ENCODE measurements at places on chromosomes 5 and 9.

- no peak for DNase-seq
Observed at GRCh38 chr5:867300-867870, 16.6 kb upstream of the ZDHHC11 start.

- DNase-seq = no peak
Observed at GRCh38 chr5:81068063-81068462, 107.9 kb downstream of the RASGRF2 start.

GRCh38 chr5:142095035-142095434 lies 13.5 kb upstream of the NDFIP1 start:
- DNase-seq = peak; percentile 55

DNA sequence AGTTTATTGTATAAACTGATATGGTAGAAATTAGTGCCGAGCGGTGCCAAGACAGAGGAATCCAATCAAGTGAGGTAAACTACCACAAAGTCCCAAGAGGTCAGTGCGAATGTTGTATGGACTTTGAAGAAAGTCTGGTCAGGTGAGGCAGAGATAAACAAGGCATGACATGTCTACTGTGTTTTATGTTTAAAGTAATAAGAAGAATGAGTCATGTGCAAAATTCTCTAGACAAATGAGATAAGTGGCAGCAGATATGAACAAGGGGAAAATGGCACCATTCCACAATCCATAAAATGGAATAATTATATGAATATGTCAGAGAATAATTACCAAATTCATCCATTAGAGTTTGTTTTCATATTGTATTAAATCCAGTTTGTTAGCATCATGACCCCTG lies 364.1 kb upstream of the CCNH start:
- DNase-seq = no peak

DNA sequence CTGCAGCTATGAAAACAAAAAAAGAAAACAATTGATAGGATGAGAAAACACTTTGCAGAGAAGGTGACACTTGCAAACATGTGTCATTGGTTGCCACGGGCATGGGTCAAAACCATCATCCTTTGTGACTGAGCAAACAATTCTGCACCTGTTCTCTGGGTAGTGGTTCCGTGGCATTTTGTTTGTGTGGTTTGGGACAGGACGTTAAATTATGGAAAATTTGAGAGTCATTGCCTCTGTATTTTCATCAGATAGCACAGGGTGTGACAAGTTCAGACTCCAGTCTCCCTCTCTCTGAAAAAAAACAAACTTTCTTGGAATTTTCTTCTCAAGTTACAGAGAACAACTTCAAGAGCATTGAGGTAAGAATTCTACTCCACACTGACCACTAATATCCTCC lies 113.4 kb upstream of the HMHB1 start:
- DNase-seq = no peak

DNA sequence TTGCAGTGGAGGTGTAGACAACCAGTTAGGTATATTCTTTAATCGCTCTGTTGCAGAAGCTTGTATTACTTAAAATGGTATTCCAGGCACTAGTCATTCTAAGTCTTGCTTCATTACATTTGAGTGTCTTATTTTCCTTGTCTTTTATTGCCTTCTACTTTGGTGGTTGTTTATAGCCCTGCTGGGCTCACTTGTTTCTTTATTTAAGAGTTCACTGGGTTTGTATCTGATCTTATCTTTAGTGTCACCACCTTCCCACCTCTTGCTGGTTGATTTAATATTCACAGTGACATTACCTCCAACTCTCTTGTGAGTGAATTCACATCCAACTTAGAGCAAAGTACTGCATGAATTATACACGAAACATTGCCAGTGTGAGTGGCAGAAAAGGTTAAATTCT lies 83.6 kb upstream of the BNC2 start:
- DNase-seq = no peak

GRCh38 chr5:150309101-150309885 lies 6.6 kb upstream of the ARSI start:
- no peak for DNase-seq

DNA sequence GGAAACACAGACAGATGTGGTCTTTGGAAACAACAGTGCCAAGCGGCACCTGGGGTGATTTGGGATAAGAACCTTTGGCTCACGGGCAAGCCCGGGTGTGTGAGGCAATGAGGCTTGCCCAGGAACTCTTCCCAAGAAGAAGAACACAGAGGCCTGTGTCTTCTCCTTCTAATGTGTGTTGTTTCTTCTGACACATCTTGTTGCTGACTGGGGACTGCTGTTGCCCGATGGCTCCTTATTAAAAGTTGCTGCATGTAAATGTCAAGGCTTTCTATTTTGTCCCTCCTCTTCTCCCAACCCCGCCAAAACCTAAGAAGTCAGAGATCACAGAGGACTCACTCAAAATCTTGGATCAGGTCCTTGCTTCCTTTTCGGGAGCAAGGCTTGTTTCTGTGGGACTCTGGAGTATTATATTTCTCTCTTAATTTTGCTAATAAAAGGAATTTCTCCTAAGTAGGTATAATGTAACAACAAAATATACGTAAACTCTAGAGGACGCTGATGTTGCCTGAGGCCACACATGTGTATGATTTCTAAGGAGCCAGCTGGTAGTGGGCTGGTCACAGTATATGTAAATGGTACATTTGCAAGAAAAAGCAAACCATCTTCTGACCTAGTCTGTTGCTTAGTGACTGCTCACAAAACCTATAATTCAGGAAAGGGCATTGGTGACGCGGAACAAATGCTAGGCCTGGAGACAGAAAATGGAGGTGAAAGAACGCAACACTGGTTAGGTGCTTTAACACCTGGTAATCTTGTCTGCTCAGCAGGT lies 232.5 kb downstream of the GADD45G start:
- no peak for DNase-seq

GRCh38 chr9:132577119-132577518 lies 5.3 kb upstream of the BARHL1 start:
- no peak for DNase-seq

GRCh38 chr5:67182301-67182790 lies 14.3 kb downstream of the CD180 start:
- DNase-seq = no peak

- DNase-seq = no peak
Observed at GRCh38 chr9:89869793-89870580, 265.2 kb downstream of the GADD45G start.

GRCh38 chr9:135060461-135061116 lies 26.9 kb upstream of the OLFM1 start:
- DNase-seq = no peak

GRCh38 chr9:69034071-69034470 lies 1.5 kb upstream of the FXN start:
- no peak for DNase-seq

DNA sequence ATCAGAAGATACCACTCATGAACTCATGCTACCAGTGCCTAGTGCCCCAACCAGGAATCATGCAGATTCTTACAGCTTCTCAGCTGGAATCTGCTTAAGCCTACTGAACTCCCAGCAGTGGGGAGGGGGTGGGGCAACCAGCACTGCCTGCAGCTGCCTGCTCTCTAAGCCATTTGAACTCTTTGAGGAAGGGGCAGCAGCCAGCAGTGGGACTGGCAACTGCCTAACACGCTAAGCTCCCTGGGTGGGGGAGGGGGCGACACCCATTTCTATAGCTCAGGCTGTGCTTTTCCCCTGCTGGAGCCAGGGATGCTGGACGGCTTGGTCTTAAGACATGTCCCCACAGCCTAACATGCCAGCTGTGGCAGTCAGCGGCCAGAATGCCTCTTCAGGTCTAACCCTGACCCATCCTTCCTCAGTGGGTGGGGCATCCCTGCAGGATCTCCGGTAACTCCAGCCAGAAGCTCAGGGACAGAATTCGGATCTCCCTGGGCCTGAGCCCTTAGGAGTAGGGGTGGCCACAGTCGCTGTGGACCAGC lies 889.7 kb downstream of the CDH9 start:
- no peak for DNase-seq

DNA sequence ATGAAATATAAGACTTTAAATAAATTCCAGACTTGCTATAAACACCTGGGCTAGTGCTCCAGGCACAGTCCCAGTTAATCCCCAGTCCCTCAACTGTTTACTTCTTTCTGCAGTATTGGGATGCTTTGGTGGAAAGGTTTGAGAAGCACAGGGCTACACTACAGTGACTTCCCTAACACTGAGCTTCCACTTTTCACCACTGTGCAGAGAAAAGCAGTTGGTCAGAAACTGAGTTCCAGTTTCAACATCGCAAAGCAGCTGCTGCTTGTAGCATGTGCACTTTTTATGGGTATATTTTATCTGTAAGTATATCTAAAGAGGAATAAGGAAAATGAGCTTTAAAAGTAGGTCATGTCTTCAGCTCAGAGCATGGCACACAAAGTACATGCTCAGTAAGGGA lies 339.7 kb downstream of the NTRK2 start:
- no peak for DNase-seq

- DNase-seq = no peak
Observed at GRCh38 chr9:130939405-130940026, 469 bp upstream of the FIBCD1 start.

GRCh38 chr9:135850737-135851136 lies 56.6 kb downstream of the CAMSAP1 start:
- no peak for DNase-seq

- no peak for DNase-seq
Observed at GRCh38 chr9:94771096-94771495, 44.6 kb downstream of the AOPEP start.

- no peak for DNase-seq
Observed at GRCh38 chr5:152987131-152987530, 503.3 kb upstream of the GRIA1 start.

DNA sequence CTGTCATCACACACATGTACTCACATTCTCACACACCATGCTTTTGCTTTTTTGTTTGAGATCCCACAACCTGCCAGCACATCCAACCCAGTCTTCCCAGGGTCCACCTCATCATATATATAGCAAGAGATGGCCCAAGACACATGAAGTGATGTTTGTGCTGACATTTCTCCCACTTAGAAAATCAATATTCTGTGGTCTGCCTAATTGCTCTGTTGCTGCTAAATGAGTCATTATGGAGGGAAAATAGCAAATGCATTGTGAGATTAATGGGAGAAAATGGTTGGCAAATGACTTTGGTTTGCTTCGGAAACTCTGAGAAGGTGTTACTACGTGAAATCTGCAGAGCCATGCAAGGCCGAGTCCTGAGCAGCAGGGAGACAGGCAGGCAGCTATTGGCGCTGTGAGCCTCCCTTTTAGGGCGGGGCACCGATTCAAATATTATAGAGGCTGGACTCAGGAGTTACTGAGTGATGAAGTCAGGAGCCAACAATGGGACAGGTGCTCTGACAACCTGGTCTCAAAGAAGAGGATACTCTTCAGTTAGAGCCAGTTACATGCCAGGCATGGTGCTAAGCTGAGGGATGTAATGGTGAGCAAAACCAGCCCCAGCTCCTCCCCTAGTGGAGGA lies 62.8 kb downstream of the DAB2IP start:
- no peak for DNase-seq

DNA sequence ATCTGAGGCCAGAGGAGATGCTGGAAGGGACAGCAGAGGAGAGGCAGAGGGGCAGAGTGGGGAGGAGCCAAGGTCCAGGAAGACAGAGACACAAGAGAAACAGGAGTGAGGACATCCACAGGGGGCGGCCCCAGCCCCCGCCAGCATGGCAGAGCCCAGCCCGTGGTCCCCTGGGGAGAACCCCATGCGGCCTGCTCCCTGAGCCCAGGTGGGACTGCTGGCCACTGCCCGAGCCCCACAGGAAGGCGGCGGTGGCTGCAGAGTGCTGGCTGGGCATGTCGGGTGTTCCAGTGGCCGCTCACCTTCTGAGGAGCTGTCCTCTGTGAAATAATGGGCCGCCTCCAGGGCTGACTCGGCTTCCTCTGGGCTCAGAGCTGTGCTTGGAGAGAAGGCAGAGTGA lies 8.9 kb upstream of the MRNIP start:
- no peak for DNase-seq
